ENCODE measurements at places on chromosomes 6 and 20.

- no peak overlapping the region for H3K4me3 ChIP-seq
- no peaks in the 10 kb centered on the region for H3K4me1 ChIP-seq
- DNase-seq: peak; percentile 17
- H3K27ac ChIP-seq: no peak overlapping the region
These were observed 40.9 kb downstream of the ZFP64 start for GRCh38 chr20:52150440-52151258.

DNA sequence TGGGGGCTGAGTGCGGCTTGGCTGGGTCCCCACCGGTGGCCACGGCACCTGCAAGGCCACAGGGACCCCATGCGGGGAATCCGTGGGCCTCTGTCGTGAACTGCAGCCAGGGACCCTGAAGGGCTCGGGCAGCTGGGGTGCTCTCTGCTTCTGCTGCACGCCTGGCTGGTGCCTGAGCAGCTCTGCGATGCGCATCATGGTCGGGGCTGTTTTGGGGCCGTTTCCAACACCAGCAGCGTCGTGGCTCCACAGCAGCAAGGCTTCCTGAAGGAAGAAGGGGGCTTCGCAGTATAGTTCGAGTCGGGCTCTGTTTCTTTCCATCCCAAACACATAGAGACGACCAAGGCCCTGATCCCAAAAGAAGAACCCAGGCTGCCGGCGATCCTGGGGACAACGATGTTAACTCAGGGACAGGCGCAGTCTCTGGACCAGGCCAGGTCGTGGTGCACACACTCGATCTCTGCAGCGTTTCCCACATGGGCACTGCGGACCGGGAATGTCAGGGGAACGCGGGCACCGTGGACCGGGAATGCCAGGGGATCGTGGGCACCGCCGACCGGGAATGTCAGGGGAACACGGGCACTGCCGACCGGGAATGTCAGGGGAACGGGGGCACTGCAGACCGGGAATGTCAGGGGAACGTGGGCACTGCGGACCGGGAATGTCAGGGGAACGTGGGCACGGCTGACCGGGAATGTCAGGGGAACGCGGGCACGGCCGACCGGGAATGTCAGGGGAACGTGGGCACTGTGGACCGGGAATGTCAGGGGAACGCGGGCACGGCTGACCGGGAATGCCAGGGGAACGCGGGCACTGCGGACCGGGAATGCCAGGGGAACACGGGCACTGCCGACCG, 36.8 kb upstream of the BHLHE23 start:
- no peak overlapping the region for H3K4me3 ChIP-seq
- H3K4me1 ChIP-seq: no peaks in the 10 kb centered on the region

GRCh38 chr6:148509800-148510581, 167.4 kb downstream of the SASH1 start:
- DNase-seq: no peak
- H3K4me3 ChIP-seq: no peak overlapping the region
- no peaks in the 10 kb centered on the region for H3K27me3 ChIP-seq
- peaks cover 5% of the 10 kb centered on the region for H3K36me3 ChIP-seq

DNA sequence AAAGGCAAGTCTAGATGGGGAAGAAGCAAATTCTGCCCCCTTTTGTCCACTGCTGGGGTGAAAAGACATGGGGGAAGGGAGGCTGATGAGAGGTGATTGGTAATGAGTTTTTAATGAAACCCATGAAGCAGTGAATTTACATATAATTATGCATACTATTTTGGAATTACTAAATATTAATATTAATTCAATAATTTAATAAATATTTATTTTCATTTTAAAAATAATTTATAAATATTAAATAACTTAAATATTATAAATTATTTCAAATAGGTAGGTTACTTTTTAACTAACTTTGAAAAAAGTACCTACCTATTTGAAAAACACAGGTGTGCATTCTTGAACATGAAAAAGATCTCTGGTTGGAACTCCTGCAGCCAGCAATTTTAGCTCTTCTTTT, 138.1 kb upstream of the GPR6 start:
- no peaks in the 10 kb centered on the region for H3K4me1 ChIP-seq
- no peak overlapping the region for H3K4me3 ChIP-seq
- H3K27me3 ChIP-seq: no peaks in the 10 kb centered on the region
- DNase-seq: no peak
